ENCODE measurements at places on chromosomes 11 and 22.

DNA sequence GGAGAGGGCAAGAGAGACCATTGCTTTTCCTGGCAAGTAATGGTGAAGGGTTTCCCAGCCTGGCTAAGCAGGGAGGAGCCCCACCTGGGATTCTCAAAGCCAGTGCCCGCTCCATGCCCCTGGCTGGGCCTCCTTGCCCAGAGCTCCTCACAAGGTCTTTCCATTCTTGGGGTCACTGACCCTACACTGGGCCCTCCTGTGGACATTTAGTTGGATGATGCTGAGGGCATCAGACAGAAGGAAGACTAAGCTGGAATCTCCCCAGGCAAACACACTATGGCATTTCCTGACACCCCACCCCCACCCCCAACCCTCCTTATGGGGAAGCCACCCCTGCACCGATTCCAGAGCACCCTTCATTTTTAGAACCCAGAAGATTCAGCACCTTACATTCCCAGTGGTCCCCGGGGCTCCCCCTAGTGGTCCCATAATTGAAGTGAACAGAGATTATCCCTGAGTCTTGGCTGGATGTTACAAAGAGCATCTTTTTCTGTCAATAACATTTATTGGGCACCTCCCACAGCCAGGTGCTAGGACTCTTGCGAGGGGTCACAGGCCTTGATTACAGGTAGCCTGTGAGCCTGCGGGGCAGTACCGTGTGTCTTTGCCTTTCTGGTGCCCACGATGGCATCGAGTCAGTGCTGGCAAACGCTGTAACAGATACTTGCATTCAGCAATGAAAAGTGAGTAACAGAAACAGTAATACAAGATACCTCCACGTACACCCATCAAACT is 548.5 kb downstream of the BUD13 start:
- peak; percentile 32 for DNase-seq

DNA sequence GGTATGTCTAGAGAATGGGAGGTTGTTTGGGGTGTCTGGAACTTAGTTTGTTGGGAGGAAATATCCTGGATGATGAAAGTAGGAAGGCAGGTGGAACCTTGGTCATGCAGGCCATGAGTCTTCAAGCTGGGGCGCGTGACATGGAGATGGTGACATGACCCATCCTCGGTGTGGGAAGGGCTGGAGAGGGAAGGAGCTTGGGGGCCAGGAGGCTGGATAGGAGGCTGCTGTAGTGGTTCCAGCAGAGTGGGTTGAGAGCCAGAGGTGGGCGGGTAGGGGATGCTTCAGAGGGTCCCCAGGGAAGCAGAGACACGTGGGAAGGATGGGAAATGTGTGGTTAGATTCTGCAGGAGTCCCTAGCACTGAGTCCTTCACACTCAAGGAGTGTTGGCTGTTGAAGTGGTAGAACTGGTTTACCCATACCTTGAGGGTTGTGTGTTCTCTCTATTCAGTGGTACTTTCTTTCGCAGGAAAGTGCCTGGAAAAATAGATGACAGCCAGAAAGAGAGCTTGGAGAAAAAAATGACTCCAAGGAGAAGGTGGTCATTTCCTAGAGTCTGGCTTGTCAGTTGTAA is 56.8 kb downstream of the LDLRAD3 start:
- DNase-seq, result no peak

GRCh38 chr11:86926975-86927374 is 28.2 kb downstream of the FZD4 start:
- no peak for DNase-seq

DNA sequence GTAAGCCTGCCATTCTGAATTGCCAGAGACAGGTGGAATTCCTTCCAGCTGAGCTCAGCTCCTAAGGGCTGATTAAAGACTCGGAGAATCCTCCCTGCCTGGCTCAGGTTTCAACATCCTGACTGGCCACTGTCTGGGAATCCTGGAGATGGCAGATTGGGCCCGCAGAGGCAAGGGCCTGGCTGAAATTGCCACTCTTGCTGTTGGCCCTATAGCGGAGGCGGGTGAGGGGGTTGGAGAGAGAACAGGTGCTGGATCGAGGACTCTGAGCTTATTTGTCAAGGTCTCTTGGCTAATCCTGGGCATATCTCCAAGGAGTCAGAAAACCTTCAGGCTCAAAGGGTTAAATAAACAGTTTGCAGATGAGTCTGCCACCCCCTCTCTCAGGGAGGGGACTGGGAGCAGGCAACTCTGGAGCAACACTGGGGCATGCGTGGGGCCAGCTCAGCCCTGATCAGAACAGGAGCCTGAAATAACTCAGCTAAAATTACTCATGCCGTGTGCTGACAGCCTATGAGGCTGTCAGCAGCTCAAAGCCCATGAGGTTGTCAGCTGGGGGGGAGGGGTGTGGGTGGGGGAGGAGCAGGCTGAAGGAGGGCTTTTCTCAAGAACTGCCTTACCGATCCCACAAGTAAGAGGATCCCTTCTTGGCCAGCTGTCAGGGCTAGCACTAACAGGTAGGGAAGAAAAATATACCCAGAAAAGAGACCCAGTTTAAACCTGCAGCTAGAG is 14.7 kb upstream of the MFRP start:
- DNase-seq, result peak; percentile 60

DNA sequence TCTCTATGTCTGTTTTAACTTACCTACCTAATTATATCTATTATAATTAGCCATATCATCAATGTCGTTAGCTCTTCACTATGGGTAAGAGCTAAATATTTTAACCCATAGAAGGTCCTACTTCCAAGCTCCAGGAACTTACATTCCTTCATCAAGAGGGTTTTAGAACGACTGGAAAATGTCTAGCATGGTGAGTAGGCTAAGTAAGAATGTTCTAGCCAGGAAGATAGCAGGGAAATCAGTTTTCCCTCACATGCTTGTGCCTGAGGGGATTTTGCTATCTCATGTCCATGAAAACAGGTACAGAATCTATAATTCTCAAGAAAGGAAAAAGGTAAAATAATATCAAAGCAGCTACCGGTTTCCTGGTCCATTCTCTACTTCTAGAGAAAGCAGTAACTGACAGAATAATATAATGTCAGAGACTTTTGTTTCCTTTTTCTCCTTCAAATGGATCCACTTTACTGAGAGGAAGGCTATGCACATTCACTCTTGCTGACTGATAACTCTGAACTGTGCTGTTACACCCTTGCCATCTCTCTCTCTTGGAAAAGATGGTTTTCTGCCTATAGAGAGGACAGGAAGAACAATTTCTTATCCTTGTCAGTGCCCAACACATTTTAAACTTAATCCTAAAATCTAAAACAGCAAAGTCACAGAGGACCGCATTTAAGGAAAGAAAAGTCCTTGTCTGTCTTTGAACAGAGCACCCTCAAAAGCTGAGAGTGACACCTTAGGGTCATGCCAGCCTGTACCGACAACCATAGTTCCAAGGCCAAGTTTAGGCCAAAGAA is 67.0 kb downstream of the MAML2 start:
- DNase-seq, result no peak

- no peak for DNase-seq
Measured at GRCh38 chr22:39675947-39676346, 105.4 kb downstream of the CACNA1I start.

DNA sequence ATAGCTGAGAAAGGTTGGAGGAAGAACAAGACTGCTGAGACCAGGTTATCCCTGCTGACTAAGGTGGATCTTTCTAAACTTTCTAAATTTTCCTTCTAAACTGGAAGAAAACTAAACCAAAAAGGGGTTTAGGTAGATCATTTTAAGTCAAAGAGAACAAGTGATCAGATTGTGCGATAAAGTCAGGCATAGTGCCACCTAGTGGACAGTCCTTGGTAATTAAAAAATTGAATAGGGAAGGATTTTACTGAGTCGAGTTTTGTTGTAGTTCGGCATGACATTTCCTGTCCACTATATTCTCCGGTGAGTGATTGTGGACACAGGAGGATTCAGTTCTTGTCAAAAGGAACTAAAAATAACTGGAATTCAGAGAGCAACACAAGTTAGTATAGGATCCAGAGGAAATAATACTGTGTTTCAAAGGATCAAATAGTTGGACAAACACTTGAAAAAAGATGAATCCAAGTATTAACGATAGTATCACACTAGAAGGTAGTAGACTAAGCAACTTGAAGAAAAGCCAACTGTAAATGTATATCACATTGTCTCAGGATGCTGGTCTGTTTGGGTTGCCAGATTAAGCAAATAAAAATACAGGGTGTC is 1236.4 kb downstream of the FAM181B start:
- DNase-seq, result no peak

DNA sequence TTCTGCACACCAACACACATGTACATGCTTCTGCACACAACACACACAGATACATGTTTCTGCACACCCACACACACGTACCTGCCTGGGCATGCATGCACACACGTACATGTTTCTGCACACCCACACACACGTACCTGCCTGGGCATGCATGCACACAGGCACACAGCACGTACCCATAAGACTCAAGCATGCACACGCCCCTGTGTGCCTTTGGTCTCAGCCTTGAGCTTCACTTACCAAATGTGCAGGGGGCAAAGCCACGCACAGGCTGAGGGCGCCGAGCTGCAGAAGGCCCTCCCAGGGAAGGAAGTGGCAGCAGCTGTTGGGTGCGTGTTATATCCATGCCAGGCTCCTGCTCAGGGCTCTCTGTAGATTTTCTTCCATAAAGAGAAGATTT is 34.7 kb upstream of the SMIM38 start:
- no peak for DNase-seq

- peak; percentile 71 for DNase-seq
Measured at GRCh38 chr22:49825944-49826602, 1.6 kb downstream of the BRD1 start.

- DNase-seq, result no peak
Measured at GRCh38 chr11:10484461-10485180, 29.6 kb downstream of the AMPD3 start.

- no peak for DNase-seq
Measured at GRCh38 chr22:19494001-19494560, 14.4 kb downstream of the CDC45 start.

DNA sequence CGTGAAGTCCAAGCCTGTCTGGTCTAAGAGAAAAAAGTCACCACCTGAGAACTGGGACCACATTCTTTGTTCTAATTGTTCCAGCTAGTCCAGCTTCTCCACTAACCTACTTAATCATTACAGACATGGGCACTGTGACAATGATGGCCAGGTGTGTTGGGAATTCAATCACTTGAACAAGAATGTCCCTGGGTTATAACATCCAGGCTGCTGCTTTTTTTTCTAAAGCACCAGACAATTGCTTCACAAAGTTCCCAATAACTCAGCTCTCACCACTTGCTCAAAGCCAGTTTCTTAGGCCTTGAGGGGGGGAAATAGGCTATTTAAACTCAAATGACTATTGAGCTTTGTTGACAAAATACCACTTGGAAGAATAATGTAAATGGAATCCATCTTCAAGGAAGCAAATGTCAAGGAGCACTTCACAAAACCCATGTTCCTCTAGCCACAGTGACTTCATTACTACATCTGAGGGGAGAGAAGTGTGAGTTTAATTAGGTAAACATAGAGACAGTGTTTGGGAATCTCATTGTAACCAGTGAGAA is 80.3 kb downstream of the ME3 start:
- DNase-seq, result no peak

GRCh38 chr11:6548121-6548520 is 51.0 kb downstream of the DNHD1 start:
- no peak for DNase-seq

DNA sequence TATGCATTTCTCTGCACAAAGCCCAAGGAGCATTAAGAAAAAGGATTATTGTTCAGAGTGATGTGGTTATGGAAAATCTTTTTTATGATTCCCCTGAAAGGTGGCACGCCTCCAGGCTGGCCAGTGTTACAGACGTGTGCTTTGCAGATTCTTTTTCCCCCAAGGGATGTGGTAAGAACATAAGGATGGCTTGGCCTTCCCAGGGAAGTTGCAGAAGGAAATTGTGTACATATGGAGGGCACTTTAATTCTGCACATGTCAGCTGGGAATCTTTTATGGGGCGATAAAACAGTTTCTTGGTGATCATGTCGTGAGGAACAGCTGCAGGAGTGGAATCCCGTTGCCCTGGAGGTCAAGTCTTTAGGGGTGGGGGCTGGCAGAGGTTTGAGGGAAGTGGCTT is 9.7 kb downstream of the SMARCB1 start:
- no peak for DNase-seq

DNA sequence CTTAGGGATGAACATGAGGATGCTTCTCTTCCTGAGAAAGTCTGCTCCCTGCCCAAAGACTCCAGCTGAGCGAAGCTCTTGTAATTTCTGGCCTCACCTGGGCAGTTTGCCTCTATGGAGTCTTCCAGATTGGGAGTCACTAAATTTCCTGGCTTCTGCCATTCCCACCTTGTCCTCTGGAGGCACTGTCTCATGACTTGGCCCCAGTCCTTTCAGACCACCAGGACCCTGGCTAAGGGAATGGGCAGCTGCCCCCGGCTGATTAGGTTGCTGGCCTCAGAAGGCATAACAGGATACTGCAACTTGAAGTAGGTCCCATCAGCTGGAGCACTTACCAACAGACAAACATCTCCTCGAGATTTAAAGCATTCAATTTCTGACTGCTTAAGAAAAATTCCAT is 128.1 kb upstream of the SPON1 start:
- no peak for DNase-seq

- no peak for DNase-seq
Measured at GRCh38 chr11:102325088-102325487, 7.8 kb downstream of the BIRC3 start.

GRCh38 chr11:125202362-125202880 is 37.9 kb downstream of the PKNOX2 start:
- DNase-seq, result no peak

- DNase-seq, result no peak
Measured at GRCh38 chr11:45580399-45580798, 85.0 kb downstream of the CHST1 start.

DNA sequence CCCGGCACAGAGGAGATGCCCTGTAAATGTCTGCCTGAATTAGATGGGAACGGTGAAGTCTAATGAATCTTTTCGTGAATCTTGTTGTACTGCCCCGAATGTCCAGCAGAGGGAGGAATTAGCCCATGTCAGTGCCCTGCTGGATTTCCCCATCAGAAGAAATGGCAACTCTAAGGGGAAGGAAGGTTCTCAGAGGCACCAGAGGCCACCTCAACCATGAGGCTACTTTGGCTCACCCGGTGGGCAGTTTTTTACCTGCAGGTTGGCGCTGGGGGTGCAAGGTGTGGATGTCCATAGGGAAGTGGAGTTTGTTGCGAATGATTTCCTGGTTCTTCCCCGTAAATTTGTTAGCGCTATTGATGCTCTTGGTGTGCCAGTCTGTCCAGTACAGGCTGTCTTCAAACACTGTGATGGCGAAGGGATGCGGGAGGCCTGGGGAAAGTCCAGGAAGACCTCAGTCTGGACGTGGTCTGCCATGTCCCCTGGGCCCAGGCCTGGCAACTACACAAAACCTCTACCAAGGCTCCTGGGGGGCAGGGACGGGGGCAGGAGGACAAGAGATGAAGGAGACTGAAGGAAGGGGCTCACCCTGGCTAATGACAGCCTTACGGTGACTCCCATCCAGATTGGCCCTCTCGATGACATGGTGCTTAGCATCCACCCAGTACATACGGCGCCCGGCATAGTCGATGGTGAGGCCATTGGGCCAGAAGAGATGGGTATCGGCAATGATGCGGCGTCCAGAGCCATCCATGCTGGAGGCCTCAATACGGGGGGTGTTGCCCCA is 28.5 kb downstream of the LRP4 start:
- DNase-seq, result peak; percentile 72

- DNase-seq, result no peak
Measured at GRCh38 chr11:102882389-102883024, 7.7 kb upstream of the MMP12 start.

GRCh38 chr11:120409655-120410054 is 73.4 kb downstream of the ARHGEF12 start:
- no peak for DNase-seq

GRCh38 chr11:117000014-117000737 is 98.1 kb downstream of the SIK3 start:
- DNase-seq, result no peak

GRCh38 chr22:46967445-46968358 is 205.3 kb downstream of the TBC1D22A start:
- no peak for DNase-seq

All from activated naive CD4-positive, alpha-beta T cell treated with Interleukin-2 at 50 U/mL for 16 hours (primary cell).